ENCODE measurements at places on chromosomes 3 and 15. TPM values are rescaled to one million over a fixed set of nuclear protein-coding genes. Genes with fewer than 3 reads are reported as not detected.

The GOLGA8R gene
- total RNA-seq, result not detected

The C15orf61 gene
- 7.5 TPM for total RNA-seq

The PRSS50 gene
- total RNA-seq, result not detected

The DNAH1 gene
- total RNA-seq, result 8.9 TPM

The TMC3 gene
- total RNA-seq, result not detected

The C3orf20 gene
- not detected for total RNA-seq

The HGD gene
- total RNA-seq, result not detected

The NOP10 gene
- total RNA-seq, result 137 TPM

The MESP2 gene
- total RNA-seq, result not detected

The SLC22A13 gene
- total RNA-seq, result 1.5 TPM

- no peak for DNase-seq
Measured at GRCh38 chr3:56885879-56886278, 84.1 kb upstream of the ARHGEF3 start.

DNA sequence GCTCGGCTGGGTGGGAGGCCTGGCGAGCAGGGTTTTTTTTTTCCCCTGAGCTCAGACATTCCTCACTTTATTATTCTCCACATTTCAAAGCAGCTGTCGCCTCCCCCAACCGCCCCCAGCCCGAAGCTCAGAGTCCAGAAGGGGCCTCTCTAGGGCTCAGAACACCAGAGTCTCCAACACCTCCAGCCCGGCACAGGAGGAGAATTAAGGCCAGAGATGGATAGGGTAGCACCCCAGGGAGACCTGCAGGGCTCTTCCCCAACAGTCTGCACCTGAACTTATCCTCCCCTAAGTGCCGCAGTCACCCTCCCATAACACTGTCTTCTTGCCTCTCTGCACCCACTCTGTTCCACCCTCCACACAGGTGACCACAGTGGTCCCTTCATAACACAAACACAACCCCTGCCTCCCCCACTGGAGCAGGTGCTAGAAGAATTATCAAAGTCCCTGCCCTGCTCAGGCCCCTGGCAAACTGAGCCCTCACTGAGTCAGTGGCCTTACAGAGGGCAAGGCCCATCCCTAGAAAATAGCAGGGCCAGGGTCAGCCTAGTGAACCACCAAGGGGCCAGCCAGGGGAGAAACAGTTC, 14.1 kb downstream of the MYL3 start:
- DNase-seq, result peak; percentile 6

DNA sequence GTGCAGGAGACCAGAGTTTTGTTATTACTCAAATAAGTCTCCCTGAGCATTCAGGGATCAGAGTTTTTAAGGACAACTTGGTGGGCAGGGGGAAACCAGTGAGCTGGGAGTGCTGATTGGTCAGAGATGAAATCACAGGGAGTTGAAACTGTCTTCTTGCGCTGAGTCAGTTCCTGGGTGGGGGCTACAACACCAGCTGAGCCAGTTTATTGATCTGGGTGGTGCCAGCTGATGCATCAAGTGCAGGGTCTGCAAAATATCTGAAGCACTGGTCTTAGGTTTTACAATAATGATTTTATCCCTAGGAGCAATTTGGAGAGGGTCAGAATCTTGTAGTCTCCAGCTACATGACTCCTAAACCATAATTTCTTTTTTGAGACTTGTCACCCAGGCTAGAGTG, 13.8 kb upstream of the ZNF662 start:
- no peak for DNase-seq

DNA sequence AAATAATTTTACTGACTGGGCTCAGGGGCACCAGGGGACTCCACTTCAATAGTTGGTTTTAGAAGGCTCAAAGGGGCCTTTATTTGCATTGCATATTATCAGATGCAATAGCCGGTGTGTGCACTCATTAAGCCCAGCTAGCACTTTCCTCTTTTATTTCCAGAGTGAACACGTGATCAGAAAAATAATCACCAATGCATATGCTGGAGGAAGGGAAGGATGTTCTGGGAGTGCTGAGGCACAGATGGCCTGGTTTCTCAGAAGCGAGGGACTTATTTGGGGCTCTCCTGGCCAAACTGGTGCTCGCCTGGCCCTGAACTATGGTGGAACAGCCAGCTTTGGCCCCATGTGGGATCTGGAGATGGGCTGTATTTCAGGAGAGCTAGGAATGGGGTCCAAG, 60.4 kb upstream of the SEC13 start:
- DNase-seq, result no peak

- DNase-seq, result no peak
Measured at GRCh38 chr15:85973584-85974347, 105.9 kb upstream of the AGBL1 start.

DNA sequence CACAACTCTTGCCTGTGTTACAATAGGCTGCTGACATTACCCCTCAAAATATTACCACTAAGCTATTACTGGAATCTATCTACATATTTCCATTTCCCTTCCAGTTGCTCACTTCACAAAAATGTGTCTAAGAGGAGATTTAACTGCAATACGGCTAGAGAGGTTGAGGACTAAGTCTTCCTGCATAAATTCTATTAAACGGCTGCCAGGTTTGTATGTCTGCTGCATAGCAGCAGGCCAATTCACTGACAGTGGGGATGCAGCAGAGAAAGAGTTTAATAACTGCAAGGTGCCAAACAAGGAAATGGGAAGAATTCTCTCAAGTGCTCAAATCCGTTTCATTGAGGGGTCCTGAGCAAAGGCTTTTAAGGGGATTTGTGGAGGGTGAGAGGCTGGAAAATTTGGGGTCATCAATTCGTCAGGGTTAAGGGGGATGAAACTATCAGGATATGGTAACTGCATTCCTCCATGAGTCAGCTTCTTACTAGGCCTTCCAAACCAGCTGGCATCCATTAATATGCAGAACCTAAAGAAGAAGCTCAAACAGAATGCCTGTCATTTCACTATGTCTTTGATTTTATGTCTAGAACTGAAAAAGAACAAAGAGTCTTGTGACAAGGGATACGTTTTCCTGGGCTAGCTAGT, 675.6 kb downstream of the TBL1XR1 start:
- DNase-seq, result no peak

GRCh38 chr3:153970741-153971347, 150.3 kb upstream of the ARHGEF26 start:
- no peak for DNase-seq

- no peak for DNase-seq
Measured at GRCh38 chr15:70276401-70276800, 178.7 kb upstream of the TLE3 start.

GRCh38 chr3:38121451-38121831, 15.5 kb downstream of the ACAA1 start:
- DNase-seq, result no peak

- DNase-seq, result no peak
Measured at GRCh38 chr15:47929138-47929803, 191.5 kb upstream of the SLC24A5 start.

GRCh38 chr3:34077417-34078195, 279.2 kb downstream of the PDCD6IP start:
- no peak for DNase-seq

GRCh38 chr3:171967932-171968678, 71.3 kb upstream of the FNDC3B start:
- no peak for DNase-seq

All from glutamatergic neuron (in vitro differentiated cells).